ENCODE measurements at places on chromosomes 5 and 9.

- no peak for DNase-seq
Measured at GRCh38 chr5:124707520-124707919, 38.9 kb downstream of the ZNF608 start.

GRCh38 chr5:126166368-126166767, 256.8 kb upstream of the GRAMD2B start:
- DNase-seq: no peak

DNA sequence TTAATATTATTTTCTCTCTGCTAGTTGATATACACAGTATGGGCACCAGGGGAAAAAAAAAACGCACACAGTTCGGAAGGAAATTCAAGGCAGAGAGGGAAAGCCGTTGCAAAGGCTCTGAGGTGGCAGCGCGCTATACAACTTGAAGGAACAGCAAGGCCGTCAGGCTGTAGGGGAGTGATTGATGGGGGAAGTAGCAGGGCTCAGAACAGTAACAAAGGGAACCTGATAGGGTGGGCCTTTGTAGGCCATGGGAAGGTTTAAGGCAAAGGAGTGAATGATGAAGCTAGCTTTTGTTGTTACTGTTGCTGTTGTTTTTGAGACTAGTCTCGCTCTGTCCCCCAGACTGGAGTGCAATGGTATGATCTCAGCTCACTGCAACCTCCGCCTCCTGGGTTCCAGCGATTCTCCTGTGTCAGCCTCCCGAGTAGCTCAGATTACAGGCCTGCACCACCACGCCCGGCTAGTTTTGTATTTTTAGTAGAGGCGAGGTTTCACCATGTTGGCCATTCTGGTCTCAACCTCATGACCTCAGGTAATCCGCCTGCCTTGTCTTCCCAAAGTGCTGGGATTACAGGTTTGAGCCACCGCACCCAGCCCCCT, 27.0 kb downstream of the AQP7 start:
- DNase-seq: no peak

- DNase-seq: no peak
Measured at GRCh38 chr9:129170229-129170628, 7.8 kb downstream of the IER5L start.

- DNase-seq: no peak
Measured at GRCh38 chr5:141762790-141763368, 80.8 kb upstream of the ARAP3 start.

GRCh38 chr5:129499208-129499852, 39.2 kb downstream of the ADAMTS19 start:
- no peak for DNase-seq

DNA sequence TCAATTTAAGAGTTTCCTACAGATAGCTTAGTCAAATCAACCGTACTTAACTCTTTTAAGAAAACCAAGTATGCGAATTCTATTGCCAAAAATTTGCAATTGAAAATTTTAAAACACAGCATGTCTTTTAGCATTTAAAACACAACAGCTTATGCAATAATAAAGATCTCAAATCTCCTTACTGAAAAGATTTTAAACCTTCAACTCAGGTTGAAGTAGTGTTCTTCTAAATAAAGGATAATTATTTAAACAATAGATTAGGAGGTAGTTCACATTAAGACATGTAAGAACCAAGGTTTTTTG, 5.5 kb downstream of the NR3C1 start:
- no peak for DNase-seq

All from amygdala (tissue), 56 donors.